ENCODE measurements at places on chromosomes 16 and 17.
A peak's percentile ranks its signal among the peaks of the same experiment; 100 is the strongest.

DNA sequence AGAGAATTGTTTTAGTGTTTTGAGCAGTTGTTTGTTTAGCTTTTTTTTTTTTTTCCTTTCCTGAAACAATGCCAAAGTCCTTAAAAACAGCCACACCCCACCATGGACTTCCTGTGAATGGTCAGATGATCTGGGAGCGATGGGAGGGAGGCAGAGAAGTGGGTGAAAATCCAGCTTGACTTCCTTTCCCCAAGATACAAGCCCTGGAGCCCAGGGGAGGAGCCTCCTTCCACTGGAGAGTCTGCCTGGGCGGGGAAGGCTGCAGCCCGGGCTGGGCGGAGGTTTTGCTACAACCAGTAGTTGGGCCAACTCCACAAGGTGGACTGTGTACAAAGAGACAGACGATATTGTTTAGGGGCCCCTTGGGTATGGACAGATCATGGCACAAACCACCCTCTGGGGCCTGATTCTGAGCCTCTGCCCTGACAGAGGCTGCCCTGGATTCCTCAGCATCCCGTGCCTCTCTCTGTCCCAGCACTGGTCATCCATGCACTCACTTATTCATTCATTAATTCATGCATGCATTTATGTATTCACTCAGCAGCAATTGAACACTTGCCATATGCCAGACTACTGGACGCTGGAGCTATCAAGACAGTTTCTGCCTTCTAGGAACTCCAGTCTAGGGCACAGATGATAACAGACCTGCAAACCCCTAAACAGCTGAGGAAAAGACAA lies 29.8 kb downstream of the WSB1 start:
- no peak for DNase-seq

- DNase-seq: no peak
These were observed 787 bp downstream of the CTCF start for GRCh38 chr16:67562918-67563707.

DNA sequence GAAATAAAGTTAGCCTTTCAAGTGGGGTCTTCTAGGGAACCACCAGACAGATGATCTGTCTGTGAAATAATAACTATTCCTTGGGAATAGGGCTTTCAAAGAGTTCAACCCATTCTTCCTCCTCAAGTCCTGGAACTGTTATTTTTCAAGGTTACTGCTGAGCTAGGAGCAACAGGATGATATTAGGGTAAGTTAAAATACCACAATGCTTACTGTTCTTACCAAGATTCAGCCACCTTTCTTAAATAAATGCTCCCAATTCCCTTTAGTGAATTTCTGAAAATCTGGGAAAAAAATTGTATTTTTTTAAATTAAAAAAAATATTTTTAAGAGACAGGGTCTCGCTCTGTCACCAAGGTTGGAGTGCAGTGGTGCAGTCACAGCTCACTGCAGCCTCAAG lies 26.9 kb upstream of the ALDH3A2 start:
- no peak for DNase-seq

- DNase-seq: no peak
These were observed 92.6 kb upstream of the CBX4 start for GRCh38 chr17:79931817-79932309.

DNA sequence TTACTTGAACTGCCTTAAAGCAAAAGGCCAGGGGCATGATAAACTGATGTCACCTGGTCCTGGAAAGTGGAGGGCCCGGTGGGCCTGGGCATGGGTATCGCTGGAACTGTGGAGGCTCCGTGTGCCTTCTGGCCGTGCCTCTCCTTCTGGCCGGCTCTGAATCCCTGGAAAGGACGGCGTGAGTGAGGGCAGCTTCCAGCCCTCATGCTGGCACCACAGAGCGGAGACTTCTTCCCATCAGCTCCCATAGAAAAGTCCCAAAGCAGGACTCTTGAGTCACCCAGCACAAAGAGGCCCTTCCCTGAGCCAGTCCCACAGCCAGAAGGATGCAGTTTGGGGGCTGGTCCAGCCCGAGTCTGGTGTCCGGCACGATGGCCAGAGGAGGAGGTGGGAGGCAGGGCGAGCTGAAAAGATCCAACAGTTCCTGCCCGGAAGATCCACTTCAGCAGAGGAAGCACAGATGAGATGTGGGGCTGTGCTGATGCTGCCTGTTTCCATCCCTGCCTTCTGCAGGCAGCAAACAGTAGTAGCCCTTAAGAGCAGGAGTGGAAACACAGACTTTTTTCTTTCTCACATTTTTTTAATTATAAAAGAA lies 7.8 kb downstream of the GAA start:
- DNase-seq: no peak

DNA sequence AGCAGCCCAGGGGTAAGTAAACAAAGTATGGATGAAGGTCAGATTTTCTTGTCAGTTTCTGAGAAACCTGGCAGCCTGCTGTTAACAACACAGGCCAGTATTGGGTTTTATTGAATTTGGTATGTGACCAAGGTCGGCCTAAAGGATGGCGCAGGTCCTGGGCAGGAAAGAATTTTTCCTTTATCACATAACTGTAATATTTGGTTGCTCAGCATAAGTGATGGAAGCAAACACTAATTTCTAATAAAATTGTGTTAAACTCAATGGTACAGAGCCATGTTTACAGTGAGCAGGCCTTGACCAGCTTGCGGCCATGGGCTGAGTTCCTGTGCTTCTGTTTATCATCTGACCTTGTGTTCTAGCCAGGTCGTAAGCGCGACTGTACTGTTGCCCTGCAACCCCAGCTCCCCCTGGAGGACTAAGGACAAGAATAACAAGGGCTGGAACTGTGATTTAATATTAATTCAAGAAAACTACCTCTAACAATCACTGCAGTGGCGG lies 10.5 kb downstream of the POLDIP2 start:
- DNase-seq: no peak

DNA sequence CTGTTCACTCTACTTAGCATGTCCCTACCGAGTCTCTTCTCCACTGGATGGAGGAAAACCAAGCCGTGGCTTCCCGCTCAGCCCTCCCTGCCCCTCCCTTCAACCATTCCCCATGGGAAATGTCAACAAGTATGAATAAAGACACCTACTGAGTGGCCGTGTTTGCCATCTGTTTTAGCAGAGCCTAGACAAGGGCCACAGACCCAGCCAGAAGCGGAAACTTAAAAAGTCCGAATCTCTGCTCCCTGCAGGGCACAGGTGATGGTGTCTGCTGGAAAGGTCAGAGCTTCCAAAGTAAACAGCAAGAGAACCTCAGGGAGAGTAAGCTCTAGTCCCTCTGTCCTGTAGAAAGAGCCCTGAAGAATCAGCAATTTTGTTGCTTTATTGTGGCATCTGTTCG lies 2.8 kb upstream of the LPCAT2 start:
- DNase-seq: no peak

GRCh38 chr16:24482681-24483202 lies 56.6 kb upstream of the RBBP6 start:
- no peak for DNase-seq

DNA sequence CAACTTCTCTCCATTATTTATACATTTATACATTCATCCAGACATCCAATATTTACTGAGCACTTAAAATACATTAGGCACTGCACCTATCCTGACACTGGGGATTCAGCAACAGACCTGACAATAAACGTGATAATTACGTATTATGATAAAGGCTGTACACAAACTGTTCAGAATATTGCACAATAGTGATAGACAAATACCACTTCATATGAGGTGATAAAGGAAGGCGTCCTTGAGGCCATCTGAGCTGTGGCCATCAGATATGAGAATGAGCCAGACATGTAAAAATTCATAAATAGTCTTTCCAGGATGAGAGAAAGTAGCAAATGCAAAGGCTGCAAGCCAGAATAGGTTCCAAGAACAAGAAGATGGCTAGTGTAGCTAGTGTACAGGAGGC lies 8.6 kb downstream of the USP32 start:
- DNase-seq: no peak

DNA sequence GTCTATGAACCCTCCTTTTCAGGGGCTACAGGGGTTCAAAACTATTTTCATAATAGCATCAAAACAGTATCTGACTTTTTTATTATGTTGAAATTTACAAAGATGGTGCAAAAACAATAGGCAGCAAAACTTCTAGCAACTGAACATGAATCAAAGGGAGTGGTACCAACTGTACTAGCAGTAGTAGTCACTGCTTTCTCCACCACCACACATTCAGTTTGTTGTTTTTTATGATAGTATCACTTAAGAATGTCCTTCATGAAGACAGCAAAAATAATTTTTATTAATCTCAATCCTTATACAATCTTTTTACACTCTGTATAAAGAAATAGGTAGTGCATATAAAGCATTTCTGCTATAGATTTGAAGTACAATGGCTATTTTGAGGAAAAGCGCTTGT lies 47.6 kb downstream of the MED13 start:
- DNase-seq: no peak

DNA sequence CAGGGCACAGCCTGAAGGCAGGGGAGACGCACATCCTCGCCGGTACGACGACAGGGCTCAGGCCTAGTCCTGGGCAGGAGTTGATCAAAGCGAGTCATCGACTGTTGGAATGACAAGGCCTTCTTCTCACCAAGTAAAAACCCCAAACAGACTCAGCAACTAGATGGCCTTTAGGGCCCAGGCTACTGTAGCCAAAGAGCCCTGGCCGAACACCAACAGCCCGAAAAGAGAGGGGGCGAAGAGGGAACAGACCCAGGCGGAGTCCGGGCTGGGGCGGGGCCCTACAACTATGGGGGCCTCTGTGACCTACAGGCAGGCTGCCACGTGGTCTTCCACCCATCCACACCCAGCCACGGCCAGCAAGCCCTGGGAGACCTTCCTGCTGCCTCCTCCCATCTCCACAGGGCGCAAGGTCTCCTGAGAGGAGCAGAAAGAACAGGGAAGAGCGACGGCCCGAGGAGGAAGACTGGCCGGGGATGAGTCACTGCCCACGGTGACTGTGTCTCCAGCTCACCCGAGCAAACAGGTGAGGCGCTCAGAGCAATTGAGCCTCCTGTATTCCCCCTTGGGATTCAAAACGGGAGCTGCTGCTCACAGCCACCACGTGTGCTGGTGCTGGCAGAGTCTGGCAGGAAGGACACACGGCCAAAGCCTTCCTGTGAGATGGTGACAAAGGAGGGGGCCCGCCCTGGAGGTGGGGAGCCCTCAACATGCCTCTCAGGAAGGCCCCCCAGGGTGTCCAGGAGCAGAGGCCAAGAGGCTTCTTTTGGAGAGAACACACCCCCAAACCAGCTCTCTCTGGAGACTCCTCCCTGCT lies 17.7 kb downstream of the SLC16A3 start:
- DNase-seq: no peak

DNA sequence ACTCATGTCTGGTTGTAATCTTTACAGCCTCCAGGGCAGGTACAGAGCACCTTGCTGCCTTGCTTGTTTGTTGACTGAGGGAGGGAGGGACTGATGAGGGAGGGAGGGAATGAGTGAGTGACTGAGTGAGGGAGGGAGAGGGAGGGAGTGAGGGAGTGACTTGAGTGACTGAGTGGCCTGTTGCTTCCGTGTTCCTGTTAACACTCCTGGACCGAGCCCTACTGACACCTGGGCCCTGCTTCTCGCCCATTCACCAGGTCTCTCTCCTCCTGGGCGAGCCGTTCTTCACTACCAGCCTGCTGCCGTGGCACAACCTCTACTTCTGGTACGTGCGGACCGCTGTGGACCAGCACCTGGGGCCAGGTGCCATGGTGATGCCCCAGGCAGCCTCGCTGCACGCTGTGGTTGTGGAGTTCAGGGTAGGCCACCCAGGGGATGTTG lies 41.2 kb downstream of the PRMT7 start:
- DNase-seq: no peak

GRCh38 chr17:2374549-2375285 lies 26.1 kb downstream of the MNT start:
- no peak for DNase-seq

DNA sequence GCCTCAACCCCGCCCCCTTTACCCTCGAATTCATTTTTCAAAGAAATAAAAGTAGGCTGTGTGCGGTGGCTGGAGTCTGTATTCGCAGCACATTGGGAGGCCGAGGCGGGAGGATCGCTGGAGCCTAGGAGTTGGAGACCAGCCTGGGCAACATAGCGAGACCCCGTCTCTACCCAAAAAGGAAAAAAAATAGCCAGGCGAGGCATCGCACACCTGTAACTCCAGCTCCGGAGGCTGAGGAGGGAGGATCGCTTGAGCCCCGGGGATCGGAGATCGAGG lies 671 bp upstream of the TOP2A start:
- DNase-seq: no peak

DNA sequence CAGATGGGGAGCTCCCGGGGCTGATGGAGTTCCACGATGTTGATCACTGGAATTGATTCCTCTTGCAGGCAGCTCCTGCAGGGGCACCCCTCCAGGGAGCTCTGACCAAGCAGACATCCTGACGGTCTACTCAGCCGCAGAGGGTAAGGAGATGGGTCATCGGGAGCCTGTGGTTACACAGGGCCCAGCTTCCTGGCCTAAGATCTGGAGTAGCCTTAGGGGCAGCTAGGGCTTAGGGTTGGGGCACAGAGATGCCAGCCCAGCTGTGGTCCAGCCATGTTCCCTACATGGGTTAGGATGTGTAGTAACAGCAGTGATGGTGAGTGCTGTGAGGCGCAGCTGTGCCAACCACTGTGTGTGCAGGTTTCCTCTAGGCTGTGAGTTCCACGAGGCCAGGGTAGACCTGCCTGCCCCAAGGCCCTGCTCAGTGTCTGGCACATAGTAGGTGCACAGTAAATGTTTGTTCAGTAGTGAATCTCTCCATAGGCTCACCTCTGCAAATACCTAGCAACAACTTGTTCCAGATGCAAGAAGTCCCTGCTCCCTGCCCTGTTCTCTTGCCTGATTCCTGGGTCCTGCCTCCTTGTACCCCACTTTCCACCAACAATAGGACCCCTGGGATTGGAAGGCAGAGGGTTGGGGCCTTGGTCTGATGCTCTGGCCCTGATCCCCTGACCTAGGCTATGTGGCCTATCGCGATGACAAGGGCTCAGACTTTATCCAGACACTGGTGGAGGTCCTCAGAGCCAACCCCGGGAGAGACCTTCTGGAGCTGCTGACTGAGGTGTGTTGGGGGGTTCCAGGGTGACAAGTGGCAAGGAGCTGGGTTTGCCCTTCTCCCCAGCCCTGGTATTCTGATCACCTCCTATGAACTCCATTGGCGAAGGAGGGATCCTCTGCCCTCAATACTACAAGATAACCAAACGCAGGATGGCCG lies 13.7 kb downstream of the ZNF213 start:
- DNase-seq: no peak

- no peak for DNase-seq
These were observed 24.1 kb downstream of the JUP start for GRCh38 chr17:41762391-41762790.

GRCh38 chr16:23504453-23505179 lies 5.7 kb downstream of the GGA2 start:
- peak; percentile 83 for DNase-seq

GRCh38 chr16:88816736-88817535 lies 5.2 kb upstream of the APRT start:
- no peak for DNase-seq

- no peak for DNase-seq
These were observed 20.2 kb downstream of the TENT4B start for GRCh38 chr16:50173316-50173715.

DNA sequence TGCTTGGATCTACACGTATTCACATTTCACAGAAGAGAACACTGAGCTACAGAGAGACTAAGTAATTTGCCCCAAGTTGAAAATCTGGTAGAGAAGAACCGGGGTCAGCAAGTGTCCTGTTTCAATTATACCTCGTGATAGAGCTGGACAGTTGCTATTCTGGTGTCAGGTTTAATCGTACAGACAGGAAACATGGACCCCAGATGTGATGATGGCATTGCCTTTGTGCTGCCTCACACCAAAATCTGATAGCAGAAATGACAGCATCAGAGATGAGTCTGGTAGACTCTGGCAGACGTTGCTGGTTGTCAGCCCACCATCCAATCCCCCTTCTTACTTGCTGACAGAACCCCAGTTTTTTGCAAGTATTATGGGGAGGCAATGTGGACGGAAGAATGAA lies 112.1 kb upstream of the FOXF1 start:
- DNase-seq: no peak

- DNase-seq: no peak
These were observed 9.1 kb upstream of the PPP1R1B start for GRCh38 chr17:39617446-39618245.
